ENCODE measurements at places on chromosomes 3 and 15.

DNA sequence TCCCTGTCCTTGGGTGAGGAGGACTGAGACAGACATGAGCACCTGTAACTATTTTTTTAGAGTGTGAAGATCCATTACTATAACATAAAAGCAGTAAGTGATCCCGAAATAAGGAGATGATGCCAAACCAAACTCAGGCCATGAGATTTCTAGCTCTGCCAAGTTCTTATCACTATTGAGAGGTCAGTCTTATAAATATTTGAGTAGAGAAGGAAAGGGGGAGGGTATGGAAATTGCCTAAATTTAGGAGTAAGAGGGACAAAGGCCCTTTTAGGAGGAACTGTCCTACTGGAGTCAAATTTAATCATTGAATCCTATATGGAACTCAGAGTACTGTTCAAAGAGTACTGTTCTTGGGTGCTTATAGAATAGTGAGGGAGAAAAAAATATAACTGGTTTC lies 326.9 kb upstream of the NAALADL2 start:
- no peak for DNase-seq

GRCh38 chr3:54850484-54851018 lies 77.3 kb downstream of the LRTM1 start:
- DNase-seq: no peak

- DNase-seq: no peak
Observed at GRCh38 chr15:67678993-67679392, 136.5 kb downstream of the MAP2K5 start.

GRCh38 chr3:101148001-101148400 lies 154.8 kb upstream of the ABI3BP start:
- DNase-seq: no peak

GRCh38 chr3:129984125-129984524 lies 9.6 kb downstream of the TRH start:
- no peak for DNase-seq
